ENCODE measurements at places on chromosomes 6 and 20.
A peak's percentile ranks its signal among the peaks of the same experiment; 100 is the strongest.

DNA sequence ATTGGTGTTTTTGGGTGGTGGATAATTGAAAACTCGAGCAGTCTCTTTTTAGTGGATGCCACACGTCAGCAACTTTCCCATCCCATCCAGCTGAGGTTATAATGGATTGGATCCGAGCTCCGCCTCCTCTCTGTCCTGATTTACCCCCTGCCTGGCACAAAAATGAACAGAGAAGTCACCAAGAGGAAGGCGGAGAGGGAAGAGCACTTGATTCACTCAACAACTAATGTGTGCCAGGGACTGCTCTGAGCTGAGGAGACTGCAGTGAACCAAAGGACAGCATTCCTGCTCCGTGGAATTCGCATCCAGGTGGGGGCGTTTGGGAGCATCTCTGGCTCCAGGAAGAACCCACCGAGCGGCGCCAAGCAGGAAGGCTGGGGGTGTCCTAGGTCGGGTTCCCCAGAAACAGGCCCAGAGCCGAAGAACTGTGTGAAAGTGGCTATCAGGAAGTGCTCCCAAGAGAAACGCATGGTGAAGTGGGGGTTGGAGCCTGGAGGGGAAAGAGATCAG, 95.8 kb upstream of the NAA20 start:
- DNase-seq = no peak

- no peak for DNase-seq
These were observed 319.6 kb downstream of the CDKAL1 start for GRCh38 chr6:20853828-20854227.

DNA sequence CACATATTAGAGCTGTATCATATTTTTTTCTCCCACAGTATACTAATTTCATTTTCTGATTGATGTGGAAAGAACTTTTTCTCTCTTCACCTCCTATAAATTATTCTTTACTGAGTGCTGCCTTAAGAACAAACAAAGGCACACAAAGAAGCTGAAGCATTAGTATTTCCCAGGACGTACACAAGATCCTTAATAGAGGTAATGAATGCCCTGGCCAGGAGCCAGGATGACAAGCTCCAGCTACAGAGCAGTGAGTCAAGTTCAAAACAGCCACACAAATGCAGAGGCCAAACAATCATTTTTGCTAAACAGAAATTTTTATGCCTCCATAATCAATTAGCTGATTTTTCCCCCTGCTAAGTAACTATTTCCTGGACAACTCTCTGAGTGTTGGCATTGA, 639.6 kb downstream of the EPHA7 start:
- no peak for DNase-seq

DNA sequence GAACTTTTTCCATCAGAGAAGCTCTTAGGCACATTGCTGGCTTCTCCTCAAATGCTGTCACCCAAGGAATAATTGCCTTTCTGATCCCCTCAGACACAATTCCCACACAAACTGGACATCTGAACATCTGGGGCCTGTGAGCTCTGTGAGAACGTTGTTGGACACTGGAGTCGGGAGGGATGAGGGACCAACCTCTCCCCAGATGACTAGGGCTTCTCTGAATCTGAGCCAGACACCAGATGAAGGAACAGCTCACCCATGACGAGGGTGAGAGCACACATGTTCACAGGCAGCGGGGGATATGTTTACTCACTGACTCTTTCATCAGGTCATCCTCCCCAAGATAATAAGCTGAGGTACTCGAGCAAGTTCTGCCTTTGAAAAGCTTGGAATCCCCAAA, 283.9 kb upstream of the SUPT3H start:
- peak; percentile 45 for DNase-seq

GRCh38 chr20:31906001-31906400, 35.6 kb downstream of the TTLL9 start:
- DNase-seq = no peak

DNA sequence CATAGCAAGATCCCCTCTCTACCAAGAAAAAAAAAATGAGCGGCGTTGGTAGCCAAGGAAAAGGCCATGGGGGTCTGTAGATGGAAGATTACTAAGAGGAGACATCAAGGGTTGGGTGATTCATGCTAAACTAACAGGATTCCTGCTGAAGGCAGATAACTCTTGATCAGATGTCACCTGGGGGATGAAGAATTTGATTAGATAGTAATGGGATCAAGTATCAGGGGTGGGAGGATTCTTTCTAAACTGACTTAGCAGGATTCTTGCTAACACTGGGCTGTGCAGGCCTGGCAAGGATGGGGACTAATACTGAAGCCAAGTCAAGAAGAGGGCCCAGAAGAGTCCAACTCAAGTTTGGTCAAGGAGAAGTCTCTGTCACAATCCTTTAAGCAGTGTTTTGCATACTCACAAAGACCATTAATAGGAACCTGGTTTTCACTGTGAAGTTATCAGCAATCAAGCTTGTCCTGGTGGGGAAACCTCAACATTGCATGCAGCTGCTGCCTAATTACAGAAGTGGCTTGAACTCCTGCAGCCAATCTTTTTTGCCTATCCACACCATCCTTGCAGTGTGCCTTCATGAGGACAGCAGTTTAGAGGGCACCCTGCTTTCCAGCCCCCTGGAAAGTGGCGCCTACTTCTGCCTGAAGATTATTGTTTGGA, 61.3 kb downstream of the ANKRD6 start:
- peak; percentile 8 for DNase-seq

DNA sequence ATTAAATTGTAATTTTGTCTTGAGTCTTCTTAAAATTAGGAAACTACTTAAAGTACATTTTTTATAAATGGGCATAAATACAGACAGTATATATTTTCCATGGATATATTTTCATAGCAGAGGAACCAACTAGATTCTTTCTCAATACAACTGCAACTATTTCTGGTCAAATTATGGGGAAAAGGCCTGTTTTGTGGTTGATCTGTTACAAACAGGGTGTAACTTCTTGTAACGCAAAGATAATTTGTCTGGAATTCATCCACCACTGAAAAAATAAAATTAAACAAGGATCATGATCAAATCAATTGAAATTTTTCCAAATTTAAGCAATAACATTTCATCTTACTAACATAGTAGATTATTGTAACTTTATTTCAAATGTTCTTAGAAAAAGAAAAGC, 67.2 kb upstream of the RNF146 start:
- DNase-seq = no peak

DNA sequence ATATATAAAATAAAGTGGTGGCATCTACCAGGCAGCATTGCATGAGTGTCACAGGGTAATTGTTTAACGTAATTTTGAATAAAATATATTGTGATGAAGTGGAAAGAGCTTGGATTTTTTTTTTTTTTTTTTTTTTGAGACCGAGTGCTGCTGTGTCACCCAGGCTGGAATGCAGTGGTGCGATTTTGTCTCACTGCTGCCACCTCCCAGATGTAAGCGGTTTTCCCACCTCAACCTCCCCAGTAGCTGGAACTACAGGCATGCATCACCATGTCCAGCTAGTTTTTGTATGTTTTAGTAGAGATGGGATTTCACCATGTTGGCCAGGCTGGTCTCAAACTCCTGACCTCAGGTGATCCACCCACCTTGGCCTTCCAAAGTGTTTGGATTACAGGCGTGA, 81.1 kb upstream of the SMIM8 start:
- no peak for DNase-seq

DNA sequence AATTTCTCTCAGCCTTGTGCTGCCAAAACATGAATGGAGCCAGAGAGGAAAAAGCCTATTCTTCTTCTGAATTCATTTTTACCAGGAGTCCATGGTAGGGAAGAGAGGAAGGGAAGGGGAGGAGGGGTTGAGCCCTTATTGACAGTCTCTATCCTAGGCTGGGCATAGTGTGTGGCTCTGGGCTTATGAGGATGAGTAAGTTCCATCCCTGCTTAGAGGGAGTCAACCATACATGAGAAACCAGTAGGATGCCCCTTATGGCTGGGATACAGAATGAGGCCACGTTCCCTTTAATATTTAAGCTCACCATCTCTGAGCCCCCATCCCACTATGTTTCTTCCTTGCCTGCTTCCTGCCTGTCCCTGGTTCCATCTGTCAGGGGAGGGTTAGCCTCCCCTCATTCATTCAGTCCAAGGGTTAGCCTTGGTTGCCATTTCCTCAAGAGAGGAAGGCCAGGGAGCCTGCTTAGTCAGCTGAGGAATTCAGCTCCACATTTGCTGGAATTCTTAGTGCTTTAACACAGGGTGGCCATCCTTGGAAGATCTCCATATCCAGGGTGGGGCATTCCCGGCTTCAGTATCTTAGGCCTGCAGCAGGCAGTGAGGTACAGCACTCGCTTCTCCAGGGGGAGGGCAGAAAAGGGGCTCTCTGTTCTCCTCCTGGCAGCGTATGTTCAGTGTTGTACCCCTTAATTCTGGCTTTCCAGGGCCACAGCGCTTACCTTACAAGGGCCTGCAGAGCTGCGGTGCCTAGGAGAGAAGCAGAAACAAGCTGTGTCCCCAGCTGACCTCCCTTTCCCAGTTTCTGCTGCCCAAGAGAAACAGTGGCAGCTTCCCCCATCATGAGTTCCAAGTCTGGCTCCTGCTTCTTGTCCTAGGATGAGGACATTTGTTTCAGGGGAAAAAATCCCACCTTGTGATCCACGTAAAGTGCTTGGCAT, 12.5 kb downstream of the SIRT5 start:
- DNase-seq = no peak

DNA sequence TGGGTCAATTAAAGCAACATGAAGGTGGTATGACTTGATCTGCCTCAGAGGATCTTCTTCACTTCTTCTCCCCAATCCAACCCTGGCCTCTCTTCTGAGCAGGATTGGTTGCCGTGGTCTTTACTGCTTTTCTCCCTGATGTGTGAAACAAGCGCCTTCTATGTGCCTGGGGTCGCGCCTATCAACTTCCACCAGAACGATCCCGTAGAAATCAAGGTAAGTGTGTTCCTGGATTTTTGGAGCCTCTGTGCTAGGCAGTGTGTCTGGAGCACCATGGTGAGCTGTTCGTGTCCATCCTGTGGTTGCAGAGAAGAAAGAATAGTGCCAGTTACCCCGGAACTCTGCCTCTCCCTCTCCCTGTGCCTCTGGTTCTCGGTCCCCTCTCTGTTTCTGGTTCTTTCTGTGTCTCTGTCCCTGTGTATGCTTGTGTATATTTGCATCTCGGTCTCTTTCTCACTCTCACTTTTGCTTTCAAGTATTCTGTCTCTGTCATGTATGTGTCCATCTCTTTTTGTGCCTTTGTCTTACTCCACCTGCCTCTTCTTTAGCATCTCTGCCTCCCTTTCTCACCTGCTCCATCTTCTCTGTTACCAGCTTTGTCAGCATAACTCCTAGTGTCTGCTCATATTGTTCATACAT, 23.5 kb downstream of the TM9SF4 start:
- DNase-seq = no peak

DNA sequence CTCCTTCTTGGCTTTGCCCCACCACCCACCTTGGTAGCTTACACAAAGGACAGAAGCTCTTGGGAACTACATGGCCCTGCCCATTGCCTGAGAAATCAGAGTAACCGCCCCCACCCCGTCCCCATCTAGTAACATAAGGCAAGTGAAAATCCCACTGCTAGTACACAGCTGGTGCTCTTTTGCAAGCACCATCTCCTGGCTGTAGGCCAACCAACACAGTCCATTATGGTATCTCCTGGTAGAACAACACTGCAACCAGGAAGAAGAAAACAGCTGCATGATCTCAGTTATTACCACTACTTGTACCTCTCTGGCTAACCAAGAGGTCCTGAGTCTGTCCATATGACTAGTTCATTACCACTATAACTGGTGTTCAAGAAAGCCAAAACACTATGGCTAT, 841.1 kb upstream of the MANEA start:
- no peak for DNase-seq

DNA sequence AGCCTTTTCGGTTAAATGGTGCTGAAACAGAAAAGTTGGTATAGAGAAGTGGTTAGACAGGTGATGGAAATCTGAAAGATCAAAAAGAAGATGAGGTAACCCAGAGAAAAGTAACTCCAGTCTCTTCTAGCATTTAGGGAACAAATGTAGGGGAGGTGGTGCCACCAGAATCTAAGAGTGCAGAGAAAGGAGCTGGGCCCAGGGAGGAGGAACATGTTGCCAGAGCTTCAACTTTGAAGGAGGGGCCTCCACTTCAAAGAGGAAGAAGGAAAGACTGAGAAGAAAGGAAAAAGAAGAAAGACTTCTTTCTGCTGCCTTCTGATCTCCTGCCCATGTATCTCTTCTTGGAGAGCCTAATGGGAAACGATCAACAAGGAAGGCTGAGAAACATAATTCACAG, 23.5 kb upstream of the ATRN start:
- DNase-seq = no peak

- no peak for DNase-seq
These were observed 102.6 kb upstream of the TNFAIP3 start for GRCh38 chr6:137764464-137764863.

GRCh38 chr20:37584238-37584807, 56.6 kb upstream of the BLCAP start:
- no peak for DNase-seq

- no peak for DNase-seq
These were observed 60.8 kb upstream of the UNC93A start for GRCh38 chr6:167230288-167230687.

DNA sequence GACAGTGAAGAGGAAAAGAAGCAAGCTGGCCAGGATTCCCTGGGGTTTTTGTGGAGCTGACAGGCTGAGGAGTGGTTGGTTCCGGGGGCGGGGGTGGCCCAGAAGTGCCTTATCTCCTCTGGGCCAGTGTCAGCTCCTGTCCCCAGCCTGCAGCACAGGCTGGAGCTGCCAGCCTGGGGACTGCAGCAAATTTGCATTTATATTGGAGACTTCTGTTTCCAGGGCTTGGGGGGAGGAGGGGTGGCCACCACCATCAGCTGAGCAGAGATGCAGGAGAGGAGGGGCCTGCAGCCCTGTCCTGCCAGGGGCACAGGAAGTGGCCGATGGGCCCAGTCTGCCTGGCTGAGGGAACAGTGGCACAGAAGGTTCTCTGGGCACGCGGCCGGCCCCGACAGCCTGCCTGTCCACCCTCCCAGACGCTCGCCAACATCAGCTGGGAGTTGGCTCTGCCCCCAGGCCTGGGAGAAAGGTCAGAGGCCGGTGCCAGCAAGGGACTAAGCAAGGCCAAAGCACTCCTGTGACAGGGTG, 24.3 kb upstream of the SCRT2 start:
- DNase-seq = no peak

DNA sequence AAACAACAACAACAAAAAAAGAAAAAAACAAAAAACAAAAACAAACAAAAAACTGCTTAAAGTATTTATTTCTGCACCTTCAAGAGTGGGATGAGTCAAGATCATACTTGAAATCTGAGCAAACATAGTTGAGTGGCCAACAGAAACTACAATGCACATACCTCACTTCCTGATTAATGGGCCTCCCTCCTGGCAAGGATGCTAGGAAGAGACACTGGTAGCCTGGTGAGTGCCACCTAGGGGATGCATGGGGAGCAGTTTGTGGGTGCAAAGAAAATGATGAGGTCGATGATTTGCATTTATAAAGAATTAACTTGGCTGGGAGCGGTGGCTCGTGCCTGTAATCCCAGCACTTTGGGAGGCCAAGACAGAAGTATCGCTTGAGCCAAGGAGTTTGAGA, 808.1 kb downstream of the MAFB start:
- DNase-seq = no peak

DNA sequence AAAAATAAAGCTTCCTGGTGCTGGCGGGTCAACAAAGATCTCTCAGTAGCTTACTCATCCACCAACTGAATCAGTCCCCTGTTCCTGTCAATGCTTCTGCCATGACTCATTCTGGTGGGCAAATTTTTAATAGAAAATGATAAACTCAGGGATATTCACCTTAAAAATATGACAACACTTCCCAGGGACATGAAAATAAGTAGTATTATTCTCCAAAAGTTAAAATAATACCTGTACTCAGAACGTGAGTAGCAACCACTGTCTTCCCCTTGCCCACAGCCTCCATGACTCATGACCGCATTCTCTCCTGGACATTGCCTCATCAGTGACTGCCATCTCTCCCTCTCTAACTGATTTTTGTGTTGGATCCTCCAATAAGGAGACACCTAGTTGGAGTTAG, 552.3 kb downstream of the KIF16B start:
- no peak for DNase-seq

All from OCI-LY7 (cell line).